ENCODE measurements at places on chromosomes 7 and 10.

- no peak for DNase-seq
Observed at GRCh38 chr10:124288928-124289850, 129.5 kb downstream of the OAT start.

GRCh38 chr7:131605280-131605878, 49.0 kb upstream of the PODXL start:
- DNase-seq = no peak

- no peak for DNase-seq
Observed at GRCh38 chr10:78913219-78914059, 155.3 kb upstream of the ZMIZ1 start.

GRCh38 chr7:46681865-46682503, 760.9 kb upstream of the IGFBP3 start:
- no peak for DNase-seq

DNA sequence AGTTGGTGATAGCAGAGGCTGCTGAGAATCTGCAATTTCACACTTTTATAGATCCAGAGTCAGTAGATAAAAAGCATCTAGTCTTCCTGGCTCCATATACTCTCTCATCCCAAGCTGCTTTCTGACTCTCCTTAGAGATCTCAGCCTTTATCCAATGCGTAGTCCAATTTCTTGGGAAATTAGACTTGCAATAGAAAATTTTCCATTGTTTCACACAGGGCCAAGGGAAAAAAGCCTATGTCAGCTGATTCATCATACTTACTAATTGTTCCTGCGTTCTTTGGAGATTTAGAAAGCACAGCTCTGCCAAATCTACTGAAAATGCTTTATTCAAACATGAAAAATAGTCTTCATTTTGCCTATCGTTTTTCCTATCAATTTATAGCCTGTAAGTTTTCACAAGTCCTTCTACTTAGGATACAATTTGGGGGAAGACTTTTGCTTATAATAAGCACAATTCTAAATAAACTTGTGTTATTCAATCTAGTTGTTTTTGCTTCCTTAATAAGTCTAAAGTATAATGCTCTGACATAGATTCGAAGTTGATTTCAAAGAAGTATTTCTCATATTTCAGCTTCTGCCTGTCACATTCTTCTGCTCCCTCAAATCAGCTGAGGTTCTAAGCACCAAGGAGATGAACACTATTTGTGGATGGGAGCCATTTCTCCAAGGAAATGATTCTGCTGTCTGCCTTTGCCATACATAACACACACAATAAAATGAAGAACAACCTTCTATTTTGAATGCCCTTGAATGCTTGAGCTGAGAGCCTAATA, 165.4 kb downstream of the ADAM12 start:
- no peak for DNase-seq

DNA sequence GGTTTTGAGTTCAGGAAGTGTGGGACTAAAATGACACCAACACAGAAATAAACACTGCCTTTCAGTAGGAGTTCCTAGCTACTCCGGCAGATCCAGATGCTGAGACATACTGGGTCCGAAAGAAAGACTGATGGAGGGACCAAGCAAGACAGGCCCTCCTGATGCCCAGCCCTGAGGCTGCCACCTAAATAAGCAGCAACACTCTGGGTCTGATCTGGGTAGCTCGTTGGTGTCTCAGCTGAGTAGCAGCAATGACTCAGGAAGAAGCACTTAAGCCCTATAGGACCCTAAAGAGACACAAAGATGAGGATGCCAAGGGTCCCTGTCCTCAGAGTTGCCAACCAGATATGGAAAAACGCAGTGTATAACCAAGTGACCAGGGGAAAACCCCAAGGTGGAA, 190.7 kb downstream of the FAM107B start:
- DNase-seq = no peak

DNA sequence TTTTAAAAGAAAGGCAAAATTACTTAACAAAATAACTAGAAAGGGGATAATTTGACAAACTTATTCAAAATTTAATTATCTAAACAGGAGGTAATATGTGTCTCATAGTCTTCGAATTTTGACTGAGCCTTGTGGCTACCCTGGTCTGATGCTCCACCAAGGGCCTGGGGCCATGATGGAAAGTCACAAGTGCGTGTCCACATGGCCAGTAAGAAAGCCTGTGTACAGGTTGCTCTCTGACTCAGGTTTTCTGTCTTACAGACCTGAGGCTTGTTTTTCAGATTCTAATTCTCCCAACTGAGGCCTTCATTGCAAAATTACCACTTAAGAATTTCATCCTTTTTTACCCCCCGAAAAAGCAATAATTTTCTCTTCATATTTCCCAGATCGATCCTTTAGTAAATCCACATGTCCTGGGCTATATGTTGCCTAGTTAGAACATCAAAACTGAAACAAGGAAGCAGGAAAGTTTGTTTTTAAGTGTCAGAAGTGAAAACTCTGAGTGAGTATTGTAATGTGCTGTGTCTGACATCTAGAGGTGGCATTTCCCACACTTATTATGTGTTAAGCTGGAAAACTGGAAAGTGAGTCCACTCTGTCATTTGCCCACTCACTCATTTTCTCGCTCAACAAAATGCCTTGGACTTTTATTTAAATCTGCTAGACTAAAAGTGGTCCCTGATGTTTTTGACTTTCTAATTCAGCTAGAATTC, 10.0 kb downstream of the CYP3A43 start:
- DNase-seq = no peak

DNA sequence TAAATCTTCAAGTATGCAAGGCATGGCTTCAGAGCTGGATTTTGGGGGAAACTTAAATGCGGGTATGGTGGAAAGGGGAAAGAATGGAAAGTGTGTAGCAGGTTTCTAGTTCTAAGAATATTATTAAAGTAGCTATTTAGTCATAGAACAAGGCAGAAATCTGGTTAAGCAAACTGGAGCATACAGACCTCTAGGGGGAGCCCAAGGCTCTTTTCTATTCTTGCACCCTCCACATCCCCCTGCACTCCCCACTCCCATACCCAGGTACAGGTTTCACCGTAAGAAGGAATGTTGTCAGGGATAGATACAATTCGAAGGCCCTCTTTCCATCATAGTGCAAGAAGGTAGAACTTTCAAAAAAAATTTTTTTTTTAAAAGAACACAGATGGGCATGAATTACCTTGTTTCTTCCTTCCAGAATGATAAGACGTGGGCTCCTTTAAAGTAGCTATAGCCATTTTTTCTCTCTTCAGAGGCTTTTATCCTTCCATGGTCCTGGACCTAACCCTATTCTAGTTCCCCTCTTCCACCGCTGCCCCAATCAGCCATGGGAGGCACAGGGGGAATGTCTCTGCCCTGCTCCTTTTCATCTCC, 41.5 kb upstream of the SMIM30 start:
- DNase-seq = no peak

GRCh38 chr10:44976352-44977198, 2.0 kb downstream of the DEPP1 start:
- no peak for DNase-seq

DNA sequence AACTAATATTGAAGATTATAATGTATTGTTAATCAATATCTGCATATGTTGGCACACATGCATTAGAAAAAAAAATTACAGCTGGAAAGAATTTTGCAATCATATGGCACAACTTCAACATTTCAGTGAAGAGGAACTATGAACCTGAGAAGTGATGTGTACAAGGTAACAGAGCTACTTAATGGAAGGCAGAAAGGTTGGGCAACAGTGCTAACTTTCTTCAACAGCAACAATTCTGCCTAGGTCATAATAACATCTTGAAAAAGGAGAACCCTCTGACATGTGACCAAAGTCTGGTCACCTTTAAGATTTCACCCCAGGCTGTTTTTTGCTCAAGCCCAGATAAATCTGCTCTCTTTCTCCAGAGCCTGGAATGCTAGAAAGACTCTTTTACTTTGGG, 47.9 kb upstream of the SKAP2 start:
- DNase-seq = no peak

DNA sequence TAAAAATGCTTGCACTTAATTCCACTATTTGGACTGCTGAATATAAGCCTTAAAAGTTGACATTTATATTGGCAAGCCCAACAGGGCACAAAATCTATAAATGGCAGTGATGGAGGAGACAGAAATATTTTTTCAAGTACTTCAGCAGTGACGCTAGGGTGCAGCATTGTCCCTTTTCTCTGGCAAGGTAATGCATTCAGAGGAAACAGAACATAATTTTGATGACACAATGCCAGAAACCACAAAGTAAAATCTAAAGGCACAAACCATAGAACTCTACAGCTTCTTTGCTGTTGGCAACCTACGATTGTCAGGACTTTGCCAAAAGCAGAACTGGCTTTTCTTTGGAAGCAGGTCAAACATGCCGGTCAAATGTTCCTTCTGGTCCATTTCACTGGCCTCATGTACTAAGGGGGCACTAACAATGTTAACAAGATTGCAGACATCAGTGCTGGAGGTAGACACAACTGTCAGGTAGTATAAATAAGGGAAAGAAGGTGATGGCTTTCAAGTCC, 30.9 kb upstream of the FAM133B start:
- DNase-seq = peak; percentile 25

DNA sequence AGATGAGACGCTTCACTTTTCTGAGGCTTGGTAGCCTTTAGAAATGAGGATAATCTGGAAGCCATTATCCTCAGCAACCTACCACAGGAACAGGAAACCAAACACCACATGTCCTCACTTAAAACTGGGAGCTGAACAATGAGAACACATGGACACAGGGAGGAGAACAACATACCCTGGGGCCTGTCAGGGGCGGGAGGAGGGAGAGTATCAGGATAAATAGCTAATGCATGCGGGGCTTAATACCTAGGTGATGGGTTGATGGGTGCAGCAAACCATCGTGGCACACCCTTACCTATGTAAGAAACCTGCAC, 48.9 kb downstream of the LRGUK start:
- no peak for DNase-seq

DNA sequence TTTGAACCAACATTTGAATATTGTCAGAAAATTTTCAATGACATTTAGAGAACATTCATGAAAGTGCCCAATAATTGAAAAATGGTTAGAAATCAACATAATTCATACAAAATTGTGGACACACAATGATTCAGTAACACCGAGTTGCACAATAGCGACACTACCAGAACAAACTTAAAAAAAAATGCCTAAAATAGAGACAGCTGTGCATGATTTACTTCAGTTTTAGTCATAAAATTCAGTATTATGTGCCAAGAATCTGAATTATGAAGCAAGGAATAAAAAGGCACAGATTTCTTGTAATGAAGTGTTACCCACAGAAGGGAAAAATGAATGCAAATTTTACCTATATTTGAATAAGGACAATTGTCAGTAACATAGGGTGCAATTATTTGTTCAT, 396.0 kb downstream of the SEMA3D start:
- DNase-seq = no peak

DNA sequence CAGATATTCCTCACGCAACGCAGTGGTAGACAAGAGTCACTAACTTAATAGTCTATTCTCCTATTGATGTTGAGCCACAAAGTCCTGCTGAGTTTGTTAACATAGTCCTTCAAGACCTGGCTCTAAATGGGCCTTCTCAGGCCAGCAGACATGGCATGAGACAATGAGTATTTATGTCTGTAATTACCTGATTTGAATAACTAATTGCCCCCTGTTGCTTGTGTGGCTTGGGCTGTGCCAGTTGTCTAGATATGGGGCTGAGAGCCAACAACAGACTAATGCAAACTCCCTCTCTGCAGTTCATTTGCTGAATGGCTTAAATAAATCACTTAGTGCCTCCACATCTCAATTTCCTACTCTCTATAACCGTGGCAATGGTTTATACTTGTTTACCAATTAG, 65.5 kb upstream of the VWC2 start:
- no peak for DNase-seq

DNA sequence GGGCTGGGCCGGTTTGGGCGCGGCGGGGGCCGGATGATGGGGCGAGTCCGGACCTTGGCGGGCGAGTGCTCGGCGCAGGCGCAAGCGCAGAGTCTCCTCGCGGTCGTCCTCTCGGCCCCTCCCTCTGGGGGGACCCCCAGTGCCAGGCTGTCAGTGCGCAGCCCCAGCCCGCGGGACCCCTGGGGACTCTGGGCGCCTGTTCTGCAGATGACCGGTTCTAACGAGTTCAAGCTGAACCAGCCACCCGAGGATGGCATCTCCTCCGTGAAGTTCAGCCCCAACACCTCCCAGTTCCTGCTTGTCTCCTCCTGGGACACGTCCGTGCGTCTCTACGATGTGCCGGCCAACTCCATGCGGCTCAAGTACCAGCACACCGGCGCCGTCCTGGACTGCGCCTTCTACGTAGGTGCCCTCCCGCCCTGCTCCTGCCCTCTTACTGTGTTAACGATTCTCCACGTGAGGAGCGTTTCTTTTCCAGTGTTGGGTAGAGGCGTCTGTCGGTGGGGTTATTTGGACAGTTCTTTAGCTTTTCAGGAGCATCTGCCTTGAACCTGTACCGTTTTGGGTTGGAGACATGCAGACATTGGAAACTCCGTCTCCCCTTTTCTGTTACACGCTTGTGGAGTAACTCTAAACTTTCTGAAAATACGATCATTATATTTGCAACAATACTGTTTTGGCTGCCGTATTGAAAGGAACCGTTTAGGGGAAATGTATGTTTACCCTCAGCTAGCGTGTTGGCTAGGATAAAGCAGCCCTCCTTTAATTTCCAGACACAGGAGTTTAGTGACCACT, 706 bp downstream of the BUB3 start:
- no peak for DNase-seq

GRCh38 chr10:59625721-59626522, 83.7 kb downstream of the SLC16A9 start:
- peak; percentile 11 for DNase-seq

DNA sequence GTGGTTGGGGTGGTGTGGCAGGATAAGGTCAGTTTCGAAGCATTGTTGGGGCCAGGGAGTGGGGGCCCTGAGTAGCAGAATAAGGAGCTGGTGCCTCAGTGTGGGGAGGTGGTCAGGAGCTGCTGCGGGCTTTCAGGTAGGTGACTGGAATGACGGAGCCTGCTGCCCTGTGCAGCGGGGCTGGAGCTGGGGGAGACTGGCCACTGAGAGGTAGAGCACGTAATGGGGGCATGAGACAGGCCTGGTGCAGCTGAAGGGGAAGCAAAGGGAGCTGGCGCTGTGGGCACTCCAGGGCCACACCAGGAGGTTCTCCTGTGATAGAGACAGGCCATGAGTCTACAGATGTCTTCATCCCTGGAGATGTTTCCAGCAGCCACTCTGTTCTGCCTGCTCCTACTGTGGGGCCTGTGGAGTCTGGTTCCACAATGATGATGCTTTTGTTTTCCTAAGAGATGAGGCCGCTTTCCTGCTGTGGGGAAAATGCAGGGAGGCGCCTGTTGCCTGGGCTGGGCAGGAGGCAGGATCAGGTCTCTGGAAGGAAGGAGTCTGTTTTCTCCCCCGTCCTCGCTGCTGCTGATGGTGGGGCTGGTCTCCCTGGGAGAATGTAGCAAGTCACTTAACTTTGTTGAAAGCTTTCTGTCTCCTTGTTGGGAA, 31.1 kb downstream of the NUB1 start:
- DNase-seq = no peak

DNA sequence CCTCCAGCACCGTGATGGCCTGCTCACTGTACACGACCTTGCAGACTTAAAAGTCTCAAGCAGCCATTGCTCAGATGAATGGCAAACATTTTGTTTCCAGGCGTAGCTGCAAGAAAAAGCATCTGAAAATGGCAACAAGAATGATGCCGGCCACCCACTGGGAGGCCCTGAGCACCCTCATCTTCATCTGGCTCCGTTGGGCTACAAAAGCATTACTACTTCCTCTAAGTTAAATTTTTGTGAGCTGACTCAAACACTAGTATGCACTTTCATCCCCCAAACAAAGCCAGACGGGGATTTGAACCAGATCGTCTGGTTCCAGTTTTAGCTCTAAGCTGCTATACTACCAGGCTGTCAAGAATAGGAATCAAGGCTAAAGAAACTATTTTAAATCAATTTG, 116.6 kb upstream of the CDK1 start:
- DNase-seq = no peak

- DNase-seq = no peak
Observed at GRCh38 chr7:208816-209215, 16.4 kb downstream of the FAM20C start.

All from effector CD8-positive, alpha-beta T cell (primary cell).